Kidney epithelial cell (primary cell): ENCODE measurements at places on chromosomes 5 and 9. TPM values are rescaled to one million over a fixed set of nuclear protein-coding genes. Genes with fewer than 3 reads are reported as not detected.

The LPAR1 gene
- total RNA-seq = 4.6 and 6.4 TPM in 2 replicates

The FGFR4 gene
- total RNA-seq = 16.4 and 34.5 TPM in 2 replicates

GRCh38 chr5:67183859-67184258, 12.7 kb downstream of the CD180 start:
- no peak for DNase-seq

DNA sequence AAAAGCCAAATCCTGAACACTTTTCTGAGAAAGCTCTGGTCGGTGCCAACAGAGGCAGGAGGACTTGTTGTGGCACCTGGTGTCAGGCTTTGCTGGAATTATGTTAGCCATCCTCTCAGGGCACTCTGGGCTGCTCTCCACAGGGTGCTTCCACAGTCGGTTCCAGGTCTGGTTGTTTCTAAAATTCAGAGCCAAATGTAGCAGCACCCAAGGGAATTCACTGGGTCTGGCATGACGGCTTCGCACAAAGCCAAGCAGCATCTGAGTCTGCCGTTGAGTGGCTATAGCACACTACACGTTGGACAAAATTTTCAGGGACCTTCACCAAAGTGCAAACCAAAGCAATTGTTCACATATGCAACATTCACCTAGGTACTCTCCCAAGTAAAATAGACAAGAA, 110.2 kb downstream of the PJA2 start:
- no peak for DNase-seq

The PCDHGB2 gene
- total RNA-seq = 1.2 and 1.9 TPM in 2 replicates

- DNase-seq = peak; percentile 74
These were observed 339.4 kb downstream of the PRELID2 start for GRCh38 chr5:145495741-145496140.

DNA sequence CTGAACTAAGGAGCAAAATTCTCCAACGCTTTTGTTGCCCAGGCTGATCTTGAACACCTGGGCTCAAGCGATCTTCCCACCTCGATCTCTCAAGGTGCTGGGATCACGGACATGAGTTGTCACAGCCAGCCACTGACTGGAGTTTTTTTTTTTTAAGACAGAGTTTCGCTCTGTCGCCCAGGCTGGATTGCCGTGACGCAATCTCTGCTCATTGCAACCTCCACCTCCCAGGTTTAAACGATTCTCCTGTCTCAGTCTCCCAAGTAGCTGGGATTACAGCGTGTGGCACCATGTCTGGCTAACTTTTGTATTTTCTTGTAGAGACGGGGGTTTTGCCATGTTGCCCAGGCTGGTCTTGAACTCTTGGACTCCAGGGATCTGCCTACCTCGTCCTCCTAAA, 58.2 kb downstream of the EHMT1 start:
- no peak for DNase-seq

The TMEM174 gene
- total RNA-seq = not detected in 2 replicates

GRCh38 chr5:160315968-160316367, 3.6 kb upstream of the CCNJL start:
- DNase-seq = peak; percentile 74

GRCh38 chr9:137447722-137448601, 6.8 kb upstream of the ENTPD8 start:
- DNase-seq = no peak

The TIMD4 gene
- not detected in 2 replicates for total RNA-seq

- DNase-seq = no peak
These were observed 14.6 kb downstream of the FOXD1 start for GRCh38 chr5:73433982-73434342.

DNA sequence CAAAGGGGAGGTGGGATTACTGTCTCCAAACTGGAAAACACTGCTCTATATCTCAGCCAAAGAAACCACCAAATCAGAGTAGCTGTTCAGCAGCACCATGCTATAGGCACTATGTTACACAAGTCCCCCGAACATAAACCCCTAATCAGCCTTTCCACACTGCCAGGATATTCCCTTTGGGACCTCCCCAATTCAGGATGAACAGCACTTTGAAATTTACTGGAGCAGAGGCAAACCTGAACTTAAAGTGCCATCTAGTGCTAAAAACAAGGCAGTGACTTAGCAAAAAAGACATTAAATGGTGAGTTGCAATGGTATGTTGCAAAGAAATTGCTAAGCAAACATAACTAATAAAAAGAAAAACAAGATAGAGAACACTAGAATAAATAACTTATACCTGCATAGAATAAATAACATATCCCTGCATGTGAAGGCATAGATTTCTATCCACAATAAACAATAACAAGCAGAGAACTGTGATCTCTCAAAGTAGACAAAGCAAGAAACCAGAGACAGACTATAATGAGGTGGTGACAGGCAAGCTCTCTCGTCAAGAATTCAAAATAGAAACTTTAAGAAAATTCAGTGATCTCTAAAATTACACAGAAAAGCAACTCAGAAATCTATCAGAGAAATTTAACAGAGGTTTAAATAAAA, 584.4 kb upstream of the ACO1 start:
- DNase-seq = peak; percentile 4

The PCDHB16 gene
- total RNA-seq = 0.92 and 1.4 TPM in 2 replicates

The AGXT2 gene
- total RNA-seq = not detected in 2 replicates

- DNase-seq = no peak
These were observed 42.2 kb upstream of the ALDOB start for GRCh38 chr9:101477736-101478135.

The SAXO1 gene
- total RNA-seq = under 0.01 TPM in 1 of 2 replicates, not detected in the other

DNA sequence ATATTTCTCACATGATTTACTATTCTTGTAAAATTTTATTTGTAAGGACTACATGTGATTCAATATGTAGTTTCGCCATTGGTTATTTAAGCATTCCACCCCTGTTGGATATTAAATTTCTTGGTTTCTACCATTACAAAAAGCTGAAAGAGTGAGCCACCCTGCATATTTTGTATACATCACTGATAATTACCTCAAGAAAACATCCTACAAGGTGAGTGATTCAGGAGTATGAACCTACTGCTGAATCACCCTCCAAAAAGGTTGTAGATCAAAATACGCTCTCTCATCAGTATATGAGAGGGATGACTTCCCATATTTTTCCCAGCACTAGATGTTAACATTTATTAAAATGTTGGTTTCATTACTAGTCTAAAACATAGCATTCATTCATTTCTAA, 454.3 kb upstream of the WWC1 start:
- no peak for DNase-seq

The CTXN3 gene
- total RNA-seq = not detected in 2 replicates

- DNase-seq = no peak
These were observed 402.3 kb upstream of the ADAMTS16 start for GRCh38 chr5:4737868-4738267.

- no peak for DNase-seq
These were observed 13.7 kb upstream of the ITGA1 start for GRCh38 chr5:52774005-52774410.

The SPINK13 gene
- total RNA-seq = not detected in 2 replicates

The ABLIM3 gene
- 32.1 and 35.2 TPM in 2 replicates for total RNA-seq

The SLC36A2 gene
- total RNA-seq = not detected in 2 replicates

DNA sequence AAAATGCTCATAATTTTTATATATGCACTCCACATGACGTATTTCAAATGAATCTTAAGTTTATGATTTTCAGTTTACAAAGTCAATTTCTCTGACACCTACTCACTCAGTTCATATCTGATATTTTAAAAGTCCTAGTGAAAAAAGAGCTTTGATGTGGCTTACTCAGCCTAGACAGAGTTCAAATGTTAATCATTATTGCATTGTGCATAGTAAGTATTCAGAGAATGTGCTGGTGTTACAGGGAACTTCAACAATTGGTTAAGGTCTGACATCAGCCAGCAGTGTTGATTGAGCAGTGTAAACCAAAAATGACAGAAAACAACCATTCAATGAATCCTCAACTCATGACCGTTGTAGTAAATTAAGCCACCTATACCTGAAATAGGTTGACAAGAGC, 147.2 kb upstream of the LHFPL2 start:
- peak; percentile 78 for DNase-seq

DNA sequence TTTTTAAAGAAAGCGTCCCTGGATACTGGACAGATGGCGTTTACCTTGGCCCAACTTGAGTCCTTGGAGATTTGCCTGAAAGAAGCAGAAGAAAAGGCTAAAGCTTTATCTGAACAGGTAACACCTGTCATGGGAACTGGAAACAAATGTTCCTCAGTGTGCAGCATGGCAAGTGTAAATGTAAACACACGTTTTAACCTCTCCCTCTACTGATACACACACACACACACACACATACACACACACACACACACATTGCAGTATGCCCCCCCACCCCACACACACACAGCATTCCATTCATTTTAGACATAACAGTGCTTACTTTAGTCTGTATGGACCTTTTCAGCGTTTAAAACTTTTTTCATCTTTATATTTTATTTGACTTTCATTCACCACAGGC, 51.1 kb downstream of the CCDC192 start:
- no peak for DNase-seq

DNA sequence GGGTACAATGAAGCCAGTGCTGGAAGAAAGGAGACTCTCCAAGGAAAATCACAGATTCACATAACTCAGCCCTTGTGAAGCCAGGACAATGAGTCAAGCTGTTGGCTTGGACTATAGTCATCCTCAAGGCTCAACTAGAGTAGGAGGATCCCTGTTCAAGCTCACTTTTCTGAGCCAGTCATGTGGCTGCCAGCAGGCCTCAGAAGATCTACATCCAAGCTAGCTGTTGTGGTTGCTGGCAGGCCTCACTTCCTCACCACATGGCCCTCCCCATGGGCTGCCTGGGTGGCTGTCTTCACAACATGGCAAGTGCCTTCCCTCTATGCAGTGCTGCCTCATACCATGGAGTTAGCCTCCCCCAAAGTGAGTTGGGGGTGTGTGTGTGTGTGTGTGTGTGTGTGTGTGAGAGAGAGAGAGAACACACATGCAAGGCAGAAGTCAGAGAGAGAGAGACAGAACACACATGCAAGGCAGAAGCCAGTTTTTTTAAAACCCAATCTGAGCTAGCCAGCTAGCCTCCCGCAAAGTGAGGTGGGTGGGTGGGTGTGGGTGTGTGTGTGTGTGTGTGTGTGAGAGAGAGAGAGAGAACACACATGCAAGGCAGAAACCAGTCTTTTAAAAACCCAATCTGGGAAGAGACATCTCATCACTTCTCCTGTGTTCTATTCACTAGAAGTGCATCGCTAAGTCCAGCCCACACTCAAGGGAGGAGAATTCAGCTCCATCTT, 17.1 kb downstream of the SCAI start:
- DNase-seq = peak; percentile 79

The HK3 gene
- total RNA-seq = 0.04 TPM in 1 of 2 replicates, not detected in the other

DNA sequence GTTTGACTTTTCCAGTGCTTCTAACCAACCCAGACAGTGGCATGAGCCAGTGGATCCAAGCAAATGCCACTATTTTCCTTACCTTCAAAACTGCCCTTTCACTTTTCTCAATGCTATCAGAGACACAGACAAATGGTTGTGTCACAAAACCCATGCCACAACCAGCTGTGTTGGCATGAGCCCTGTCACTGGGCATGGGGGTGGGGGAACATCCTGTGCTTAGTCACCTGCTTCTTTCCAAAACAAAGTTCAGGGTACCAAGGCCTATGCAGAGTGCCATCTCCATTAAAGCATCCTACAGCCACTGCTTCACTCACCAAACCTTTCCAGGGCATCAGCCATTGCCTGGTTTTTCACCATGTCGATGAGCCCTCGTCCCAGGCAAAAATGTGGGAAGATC, 30.1 kb downstream of the NIPSNAP3B start:
- DNase-seq = no peak

The ANKRD34B gene
- total RNA-seq = 1.5 and 2.2 TPM in 2 replicates

DNA sequence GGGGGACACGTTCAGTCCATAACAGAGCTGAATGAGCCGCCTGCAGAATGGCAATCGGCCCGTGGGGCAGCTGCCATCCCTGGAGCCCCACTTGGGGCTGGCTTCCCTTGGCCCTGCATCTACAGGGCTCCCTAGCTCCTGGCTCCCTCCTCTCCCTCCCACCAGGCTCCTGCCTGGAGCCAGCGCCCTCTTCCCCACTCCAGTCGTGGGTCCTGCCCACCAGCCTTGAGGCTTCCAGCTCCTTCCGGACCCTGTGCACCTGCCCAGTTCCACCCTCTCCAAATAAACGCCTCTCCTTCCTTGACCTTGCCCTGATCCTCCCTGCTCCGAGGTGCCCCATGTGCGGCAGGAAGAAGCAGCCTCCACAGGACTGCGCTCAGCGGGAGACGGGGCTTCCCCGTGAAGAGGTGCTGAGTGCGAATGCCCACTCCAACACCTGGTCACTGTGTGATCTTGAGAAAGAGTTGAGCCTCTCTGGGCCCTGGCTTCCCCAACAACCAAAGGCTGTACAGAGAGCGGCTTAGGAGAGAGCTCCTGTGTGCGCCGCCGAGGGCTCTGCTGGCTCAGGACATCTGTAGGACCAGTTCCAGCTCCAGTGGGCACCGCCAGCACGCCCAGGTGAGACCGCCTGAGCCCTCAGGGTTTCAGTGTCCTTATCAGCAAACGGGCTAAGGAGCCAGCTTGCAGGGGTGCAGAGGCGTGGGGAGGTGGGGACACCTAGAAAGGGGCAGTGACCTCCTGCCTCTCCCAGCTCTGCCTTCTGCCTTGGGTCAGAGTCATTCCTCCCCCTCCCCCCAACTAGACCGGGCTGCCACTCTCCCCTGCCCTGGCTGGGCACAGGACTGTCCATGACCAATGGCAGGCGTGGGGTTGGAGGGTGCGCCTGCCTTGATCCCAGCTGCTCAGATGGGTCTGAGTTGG, 12.1 kb downstream of the C9orf50 start:
- DNase-seq = no peak

The CBY3 gene
- total RNA-seq = not detected in 2 replicates

The HBEGF gene
- 25.1 and 31.6 TPM in 2 replicates for total RNA-seq

- DNase-seq = no peak
These were observed 3.5 kb downstream of the KDM4C start for GRCh38 chr9:6761306-6761705.

GRCh38 chr9:123422635-123423310, 66.8 kb downstream of the CRB2 start:
- DNase-seq = no peak

GRCh38 chr9:125523681-125524080, 183.3 kb downstream of the MAPKAP1 start:
- DNase-seq = no peak

The SEMA5A gene
- total RNA-seq = 4.0 and 4.7 TPM in 2 replicates

The EGR1 gene
- 2.0 and 4.1 TPM in 2 replicates for total RNA-seq

DNA sequence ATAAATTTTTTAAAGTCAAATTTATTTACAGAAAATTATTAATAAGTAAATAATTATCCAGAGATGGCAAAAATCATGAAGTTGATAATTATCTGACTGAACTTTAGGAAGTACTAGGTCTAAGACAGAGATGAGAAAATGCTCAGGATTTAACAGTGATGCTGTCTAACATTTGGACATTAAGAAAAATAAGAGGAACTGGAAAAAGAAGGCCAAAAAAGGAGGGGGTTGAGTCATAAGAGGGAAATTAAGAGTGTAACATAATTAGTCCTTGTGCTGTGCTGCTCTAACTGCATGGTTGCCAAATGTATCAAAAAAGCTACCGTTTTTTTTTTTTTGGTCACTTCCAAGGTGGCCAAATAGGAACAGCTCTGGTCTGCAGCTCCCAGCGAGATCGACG, 35.4 kb upstream of the TUT7 start:
- DNase-seq = no peak

The TLX3 gene
- 0.14 and 0.58 TPM in 2 replicates for total RNA-seq

The PCDHB3 gene
- 1.9 and 2.7 TPM in 2 replicates for total RNA-seq

The ANKRD20A1 gene
- total RNA-seq = 0.08 TPM in 1 of 2 replicates, not detected in the other

The LEAP2 gene
- total RNA-seq = 0.25 and 0.34 TPM in 2 replicates
